ENCODE measurements at places on chromosomes 5 and 9. TPM values are rescaled to one million over a fixed set of nuclear protein-coding genes. Genes with fewer than 3 reads are reported as not detected.

DNA sequence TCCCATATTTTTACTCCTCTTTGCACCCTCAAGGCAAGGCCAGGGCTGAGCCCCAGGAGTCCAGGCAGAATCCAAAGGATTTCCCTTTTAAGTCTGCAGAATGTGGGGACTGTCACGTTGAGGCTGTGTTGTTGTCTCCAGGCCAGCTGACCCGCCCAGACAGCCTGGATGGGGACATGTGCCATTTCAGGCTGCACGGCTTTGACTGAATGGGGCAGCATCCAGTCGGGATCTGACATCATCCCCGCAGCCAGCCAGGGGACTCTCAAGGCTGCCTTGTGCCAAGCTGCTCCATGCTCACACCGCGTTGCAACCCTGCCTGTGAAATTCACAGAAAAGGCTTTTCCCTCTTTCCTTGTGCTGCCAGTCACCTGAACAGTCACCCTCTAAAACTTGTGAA, 2.2 kb upstream of the ZNF366 start:
- H3K4me3 ChIP-seq = no peak overlapping the region
- H3K4me1 ChIP-seq = peaks cover 13% of the 10 kb centered on the region
- H3K36me3 ChIP-seq = no peaks in the 10 kb centered on the region
- H3K27ac ChIP-seq = peak overlapping the region; percentile 71
- H3K27me3 ChIP-seq = no peaks in the 10 kb centered on the region
- DNase-seq = peak; percentile 78

The TYRP1 gene
- polyA plus RNA-seq = not detected

- H3K27ac ChIP-seq = no peak overlapping the region
- no peak overlapping the region for H3K4me3 ChIP-seq
Measured at GRCh38 chr5:12780536-12780935, 876.3 kb upstream of the CTNND2 start.

GRCh38 chr9:95091601-95092261, 225.8 kb downstream of the FANCC start:
- DNase-seq = no peak
- H3K4me3 ChIP-seq = no peak overlapping the region
- no peaks in the 10 kb centered on the region for H3K27me3 ChIP-seq
- H3K4me1 ChIP-seq = peaks cover 32% of the 10 kb centered on the region

The ARID3C gene
- not detected for polyA plus RNA-seq

DNA sequence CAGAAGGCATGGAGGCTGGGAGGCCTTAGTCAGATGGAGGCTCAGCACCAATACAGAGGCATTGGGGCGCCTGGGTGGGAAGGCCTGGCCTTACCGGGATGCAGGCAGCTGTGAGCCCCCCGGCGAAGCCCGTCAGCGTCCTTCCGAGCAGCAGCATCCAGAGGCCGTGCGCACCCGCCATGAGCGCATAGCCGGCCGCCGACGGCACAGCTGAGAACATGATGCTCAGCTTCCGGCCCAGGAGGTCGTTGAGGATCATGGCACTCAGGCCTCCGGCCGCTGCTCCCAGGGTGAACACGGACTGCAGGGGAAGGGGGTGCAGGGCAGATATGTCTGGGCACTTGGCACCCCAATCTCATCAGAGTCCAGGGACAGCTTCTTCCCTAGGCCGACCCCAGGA, 2.0 kb downstream of the SLC2A6 start:
- no peak overlapping the region for H3K4me3 ChIP-seq
- H3K36me3 ChIP-seq = peaks cover 52% of the 10 kb centered on the region
- DNase-seq = no peak
- no peak overlapping the region for H3K27ac ChIP-seq
- H3K4me1 ChIP-seq = peaks cover 67% of the 10 kb centered on the region

The KIF27 gene
- polyA plus RNA-seq = 0.83 TPM

GRCh38 chr5:39947657-39948056, 522.9 kb upstream of the DAB2 start:
- H3K27me3 ChIP-seq = no peaks in the 10 kb centered on the region
- H3K36me3 ChIP-seq = no peaks in the 10 kb centered on the region
- no peak for DNase-seq
- H3K4me1 ChIP-seq = peaks cover 7% of the 10 kb centered on the region
- H3K27ac ChIP-seq = no peak overlapping the region

The CMBL gene
- 2.5 TPM for polyA plus RNA-seq

The AGTPBP1 gene
- 5.3 TPM for polyA plus RNA-seq

GRCh38 chr5:127696683-127697082, 6.5 kb upstream of the CCDC192 start:
- DNase-seq = no peak
- H3K4me1 ChIP-seq = no peaks in the 10 kb centered on the region
- no peak overlapping the region for H3K4me3 ChIP-seq
- H3K27me3 ChIP-seq = no peaks in the 10 kb centered on the region
- no peak overlapping the region for H3K27ac ChIP-seq

The BASP1 gene
- polyA plus RNA-seq = 44.5 TPM
